ENCODE measurements at places on chromosomes 5 and 9.

DNA sequence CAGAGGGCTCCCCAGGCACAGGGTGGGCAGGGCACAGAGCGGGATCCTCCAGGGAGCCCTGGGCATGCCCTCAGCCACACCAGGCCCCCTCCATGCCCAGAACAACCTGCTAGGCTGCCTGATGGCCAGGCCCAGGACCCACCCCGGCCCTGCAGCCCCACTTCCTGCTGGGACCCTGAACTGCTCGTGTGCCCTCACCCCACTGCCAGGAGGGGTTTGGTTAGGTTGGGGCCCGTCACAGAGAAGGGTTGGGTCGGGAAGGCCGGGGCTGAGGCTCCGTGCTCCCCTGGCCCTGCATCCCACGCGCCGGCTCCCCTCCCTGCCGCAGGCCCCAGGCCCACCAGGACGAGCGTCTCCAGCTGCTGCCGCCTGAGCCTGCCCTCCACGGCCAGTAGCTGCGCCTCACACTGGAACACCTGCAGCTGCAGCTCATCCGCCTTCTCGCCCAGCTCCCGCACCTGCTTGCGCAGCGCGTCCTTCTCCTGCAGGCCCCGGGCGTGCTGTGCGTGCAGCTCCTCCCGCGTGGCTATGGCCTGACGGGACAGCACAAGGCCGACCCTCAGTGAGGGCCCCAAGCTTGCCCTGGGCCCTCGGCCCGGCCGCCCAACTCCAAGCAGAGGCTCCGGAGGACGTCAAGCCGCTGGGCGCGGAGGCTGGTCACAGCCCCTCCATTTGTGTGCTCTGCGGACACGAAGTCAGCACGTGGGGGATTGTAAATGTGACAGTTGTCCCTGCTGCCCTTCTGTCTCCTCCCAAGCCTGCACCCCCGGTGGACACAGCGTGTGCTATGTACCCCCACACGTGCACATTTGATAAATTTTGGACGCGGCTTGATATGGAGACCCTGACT is 4.0 kb upstream of the DNLZ start:
- DNase-seq = no peak

GRCh38 chr9:21685502-21685901 is 116.9 kb upstream of the MTAP start:
- no peak for DNase-seq

DNA sequence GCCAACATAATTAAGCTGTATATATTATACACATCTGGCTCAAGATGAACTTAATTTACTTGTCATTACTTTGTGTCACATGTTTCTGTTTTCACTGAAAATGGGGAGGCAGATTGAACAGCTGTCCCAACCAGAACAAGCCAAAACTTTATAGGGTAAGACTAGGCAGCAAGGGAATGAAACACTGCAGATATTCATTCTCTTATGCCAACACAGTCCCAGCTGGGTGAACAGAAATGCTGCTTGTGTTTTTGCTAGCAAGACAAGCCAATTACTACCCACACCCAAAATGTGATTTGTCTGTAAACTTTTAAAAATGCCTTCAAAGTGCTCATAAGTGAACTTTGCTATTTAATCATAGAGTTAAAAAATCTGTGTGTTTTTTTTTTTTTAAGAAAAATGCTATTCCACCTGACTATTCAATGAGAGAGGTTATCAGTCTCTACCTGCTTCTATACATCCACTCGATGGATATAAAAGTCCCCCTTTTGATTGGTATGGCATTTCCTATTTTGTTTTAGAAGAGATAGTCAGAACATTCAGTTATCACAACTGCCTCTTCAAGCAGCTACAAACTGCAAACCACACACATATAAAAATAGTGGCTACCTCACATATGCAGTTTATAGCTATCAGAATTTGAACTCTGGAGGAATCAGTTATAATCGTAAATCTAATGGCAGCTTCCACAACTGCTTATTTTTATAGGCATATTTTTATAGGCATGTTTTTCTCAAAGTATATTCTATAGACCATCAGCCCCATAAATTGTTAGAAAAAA is 91.9 kb upstream of the PPP1R2B start:
- DNase-seq = no peak

DNA sequence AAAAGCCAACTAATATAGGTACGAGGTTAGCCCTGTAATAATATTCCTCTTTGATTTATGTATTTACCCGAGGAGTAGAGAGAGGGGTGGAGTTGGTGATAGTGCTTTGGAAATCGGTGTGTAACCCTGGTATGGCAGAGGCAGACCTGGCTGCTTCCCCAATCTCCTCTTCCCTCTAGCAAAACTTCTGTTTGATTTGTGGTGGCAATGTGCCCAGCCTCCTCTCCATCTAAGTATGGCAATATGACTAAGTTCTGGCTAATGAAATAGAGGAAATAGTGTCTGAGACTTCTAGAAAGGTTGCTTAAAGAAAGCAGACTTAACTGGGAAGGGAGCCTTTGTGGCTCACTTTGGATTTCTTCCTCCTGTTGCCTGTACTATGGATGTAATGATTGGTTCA is 491.1 kb downstream of the ENC1 start:
- no peak for DNase-seq

DNA sequence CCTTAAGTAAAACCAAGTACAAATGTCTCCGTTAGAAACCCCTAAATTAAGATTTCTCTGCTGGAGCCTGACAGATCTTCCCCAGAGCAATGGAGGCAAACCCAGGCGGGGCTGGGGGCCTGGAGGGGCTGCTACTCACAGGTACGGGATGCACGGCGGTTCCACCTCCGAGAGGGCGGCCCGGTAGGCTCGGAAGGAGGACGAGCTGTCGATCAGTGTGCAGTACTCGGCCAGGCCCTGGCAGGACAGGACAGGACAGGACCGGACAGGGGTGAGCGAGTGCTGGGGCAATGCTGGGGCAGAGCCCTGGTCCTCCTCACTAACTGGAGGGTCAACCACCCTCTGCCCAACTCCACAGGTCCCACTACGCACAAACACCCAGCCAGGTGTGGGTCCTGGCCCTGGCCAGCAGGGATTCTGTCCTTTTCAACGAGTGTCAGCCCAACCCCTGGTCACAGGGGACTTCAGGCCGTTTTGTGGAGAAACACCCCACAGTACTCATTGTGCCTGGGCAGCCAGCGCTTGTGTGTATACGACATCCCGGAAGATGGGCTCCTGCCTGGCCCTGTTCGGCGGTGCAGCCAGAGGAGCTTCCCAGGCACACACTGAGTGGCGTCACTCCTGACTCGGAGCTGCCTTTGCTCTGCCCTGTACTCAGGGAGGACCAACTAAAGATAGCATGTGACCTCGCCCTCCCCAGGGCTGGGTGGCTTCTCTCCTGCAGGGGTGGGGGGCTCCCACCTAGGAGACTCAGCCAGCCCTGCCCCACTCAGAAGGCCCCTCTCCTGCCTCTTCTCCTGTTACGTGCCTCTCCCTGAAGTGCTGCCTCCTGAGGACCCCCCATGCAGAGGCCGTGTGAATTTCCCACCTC is 37.4 kb downstream of the PRRT1B start:
- no peak for DNase-seq

- peak; percentile 5 for DNase-seq
Measured at GRCh38 chr5:115375893-115376292, 79.4 kb upstream of the CCDC112 start.

DNA sequence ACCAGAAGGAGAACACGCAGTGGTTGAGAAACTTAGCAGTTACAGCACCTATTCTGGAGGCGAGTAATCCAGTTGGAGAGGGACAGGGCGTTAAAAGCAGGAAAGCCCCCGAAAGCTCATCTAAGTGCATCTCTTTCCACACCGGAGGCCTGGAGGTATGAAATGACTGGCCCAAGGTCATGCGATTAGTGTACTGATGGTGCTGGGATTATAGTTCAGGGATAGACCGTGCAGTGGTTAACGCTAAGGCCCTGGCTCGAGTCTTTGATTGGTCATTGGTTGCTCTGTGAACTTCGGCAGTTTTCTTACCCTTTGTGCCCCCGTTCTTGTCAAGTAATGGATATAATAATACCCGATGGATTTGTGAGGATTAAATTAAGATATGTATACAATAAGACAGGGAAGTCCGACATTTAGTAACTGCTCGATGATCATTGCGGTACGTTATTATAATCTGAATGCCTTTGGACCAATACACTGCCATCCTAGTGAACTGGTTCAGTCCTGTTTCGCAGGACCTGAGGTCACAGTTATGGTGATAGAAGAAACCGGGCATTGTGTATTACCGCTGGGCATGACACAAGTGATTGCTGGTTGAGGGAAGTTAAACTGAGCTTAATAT is 960 bp downstream of the CANX start:
- DNase-seq = peak; percentile 14

DNA sequence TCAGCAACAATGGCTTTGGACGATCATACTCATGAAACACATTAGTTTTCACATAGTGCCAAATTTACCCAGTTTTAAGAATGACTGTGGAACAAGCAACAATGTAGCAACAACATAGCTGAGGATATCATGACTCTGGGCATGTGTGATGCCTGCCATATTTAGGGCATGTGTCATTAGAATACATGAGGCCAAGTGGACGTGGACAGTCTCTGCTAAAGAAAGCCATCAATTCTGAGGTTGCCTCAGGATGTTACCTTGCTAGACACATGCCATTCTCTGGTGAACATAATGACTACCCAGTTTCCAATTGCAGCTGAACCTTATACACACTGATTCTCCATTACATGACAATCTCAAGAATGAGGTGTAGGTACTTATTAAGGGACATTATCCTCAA is 103.3 kb upstream of the ADAMTS19 start:
- no peak for DNase-seq

DNA sequence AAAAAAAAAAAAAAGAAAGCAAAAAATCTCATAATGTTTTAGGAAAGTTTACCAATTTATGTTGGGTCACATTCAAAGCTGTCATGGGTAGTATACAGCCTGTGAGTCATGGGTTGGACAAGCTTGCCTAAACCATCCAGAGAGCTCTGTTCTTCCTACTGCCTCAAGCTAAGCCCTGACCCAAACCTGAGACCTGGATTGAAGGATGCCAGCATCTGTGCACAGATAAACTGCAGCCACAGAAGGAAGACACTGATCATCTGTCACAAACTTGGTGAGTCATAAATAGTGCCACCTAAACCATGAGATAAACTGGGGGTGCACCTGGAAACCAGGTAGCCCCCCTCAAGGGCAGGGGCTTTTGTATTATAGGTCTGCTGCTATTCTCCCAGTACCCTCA is 31.0 kb downstream of the CSF2 start:
- DNase-seq = no peak

DNA sequence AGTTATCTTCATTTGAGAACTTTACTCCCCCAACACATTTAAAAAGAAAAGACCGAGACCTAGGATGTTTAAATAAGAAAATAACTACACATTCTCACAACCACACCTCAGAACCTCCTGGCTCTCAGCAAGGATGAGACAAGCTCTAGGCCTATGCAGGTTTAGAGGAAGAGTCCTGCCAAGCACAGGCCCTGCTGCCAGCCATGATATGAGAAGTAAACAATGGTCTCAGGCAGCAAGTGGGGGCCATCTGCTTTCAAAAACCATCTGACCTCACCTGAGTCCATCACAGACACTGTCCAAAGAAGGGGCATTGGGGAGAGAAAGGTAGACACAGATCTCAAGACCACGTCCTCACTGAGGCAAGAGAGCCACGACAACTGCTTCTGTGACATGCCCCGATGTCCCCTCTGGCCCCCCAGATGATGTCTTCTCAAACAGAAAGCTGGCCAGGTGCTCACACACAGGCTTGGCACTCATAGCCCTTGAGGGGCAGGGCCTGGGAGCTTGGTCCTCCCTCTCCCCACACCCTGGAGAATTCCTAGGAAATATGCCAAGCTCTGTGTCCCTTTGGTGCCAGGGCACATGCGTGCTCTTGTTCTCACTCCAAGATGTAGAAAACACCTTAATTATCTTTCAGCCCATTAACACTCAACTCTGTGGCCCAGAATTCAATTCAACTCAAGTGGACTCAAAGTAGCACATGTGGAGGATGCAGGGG is 150.4 kb downstream of the FSTL4 start:
- DNase-seq = no peak

- DNase-seq = peak; percentile 70
Measured at GRCh38 chr5:35898952-35899660, 39.3 kb downstream of the CAPSL start.

- no peak for DNase-seq
Measured at GRCh38 chr5:150189326-150189725, 536 bp upstream of the SLC6A7 start.

- no peak for DNase-seq
Measured at GRCh38 chr5:146745931-146746577, 132.5 kb downstream of the PPP2R2B start.

DNA sequence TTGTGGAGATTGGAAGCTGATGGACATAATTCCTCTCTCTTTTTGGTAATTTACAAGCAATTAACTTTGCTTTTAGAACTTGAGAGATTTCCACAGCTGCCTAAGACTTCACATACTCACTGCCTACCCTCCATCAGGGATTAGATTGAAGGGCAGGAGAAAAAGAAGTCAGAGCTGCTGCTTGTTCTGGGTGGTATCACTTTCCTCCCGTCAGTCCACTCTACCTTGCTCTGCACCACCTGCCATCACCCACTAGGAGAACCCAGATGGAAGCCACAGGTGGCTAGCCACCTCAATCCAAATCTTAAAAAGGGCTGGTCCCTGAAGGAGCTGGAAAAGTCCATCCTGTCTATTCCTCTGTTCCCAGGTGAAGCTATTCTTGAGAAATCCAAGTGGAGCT is 10.5 kb downstream of the IRF1 start:
- DNase-seq = no peak
